Spleen (tissue), 13 donors: ENCODE measurements at places on chromosomes 7 and 10. TPM values are rescaled to one million over a fixed set of nuclear protein-coding genes. Genes with fewer than 3 reads are reported as not detected.

GRCh38 chr7:92873776-92874175 is 37.4 kb upstream of the CDK6 start:
- no peaks in the 10 kb centered on the region for H3K36me3 ChIP-seq
- no peaks in the 10 kb centered on the region for H3K4me1 ChIP-seq
- no peak overlapping the region for H3K27ac ChIP-seq
- H3K4me3 ChIP-seq = no peak overlapping the region
- DNase-seq = no peak

- H3K27me3 ChIP-seq = no peaks in the 10 kb centered on the region
- H3K4me1 ChIP-seq = no peaks in the 10 kb centered on the region
- no peaks in the 10 kb centered on the region for H3K36me3 ChIP-seq
- no peak for DNase-seq
- H3K27ac ChIP-seq = no peak overlapping the region
Measured at GRCh38 chr10:14459665-14460064, 128.9 kb upstream of the FRMD4A start.

GRCh38 chr10:132616996-132617736 is 79.6 kb downstream of the INPP5A start:
- H3K4me1 ChIP-seq = peaks cover 36% of the 10 kb centered on the region
- H3K36me3 ChIP-seq = peaks cover 62% of the 10 kb centered on the region
- DNase-seq = peak; percentile 71
- no peak overlapping the region for H3K27ac ChIP-seq

- no peak overlapping the region for H3K4me3 ChIP-seq
- H3K27me3 ChIP-seq = no peaks in the 10 kb centered on the region
- no peak overlapping the region for H3K27ac ChIP-seq
- no peak for DNase-seq
Measured at GRCh38 chr10:51203359-51203758, 129.1 kb downstream of the PRKG1 start.

DNA sequence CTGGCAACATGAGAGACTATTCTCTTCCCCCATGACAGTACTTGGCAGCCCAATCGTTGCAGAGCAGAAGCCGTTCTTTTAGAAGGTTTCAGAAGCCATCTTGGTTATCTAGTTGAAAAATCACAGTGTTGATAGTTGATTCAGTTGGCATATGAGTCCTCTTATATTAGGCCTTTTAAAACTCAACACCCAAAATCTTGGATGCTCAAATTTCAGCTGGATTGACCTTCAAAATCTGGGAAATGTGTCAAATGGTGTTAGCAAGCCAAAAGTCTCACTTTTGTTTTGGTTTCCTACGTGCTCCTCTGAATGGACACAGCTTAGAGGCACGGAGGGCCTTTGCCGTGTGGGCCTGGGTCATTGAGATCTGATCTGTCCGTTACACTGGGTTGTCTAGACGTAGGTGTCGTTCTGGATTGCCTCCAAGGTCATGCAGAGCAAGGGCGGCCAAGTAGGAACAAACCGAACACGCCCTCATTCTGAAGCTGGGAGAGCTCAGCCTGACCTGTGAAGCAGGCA is 59.3 kb upstream of the BMPER start:
- no peak for DNase-seq
- no peak overlapping the region for H3K4me3 ChIP-seq
- H3K36me3 ChIP-seq = no peaks in the 10 kb centered on the region

DNA sequence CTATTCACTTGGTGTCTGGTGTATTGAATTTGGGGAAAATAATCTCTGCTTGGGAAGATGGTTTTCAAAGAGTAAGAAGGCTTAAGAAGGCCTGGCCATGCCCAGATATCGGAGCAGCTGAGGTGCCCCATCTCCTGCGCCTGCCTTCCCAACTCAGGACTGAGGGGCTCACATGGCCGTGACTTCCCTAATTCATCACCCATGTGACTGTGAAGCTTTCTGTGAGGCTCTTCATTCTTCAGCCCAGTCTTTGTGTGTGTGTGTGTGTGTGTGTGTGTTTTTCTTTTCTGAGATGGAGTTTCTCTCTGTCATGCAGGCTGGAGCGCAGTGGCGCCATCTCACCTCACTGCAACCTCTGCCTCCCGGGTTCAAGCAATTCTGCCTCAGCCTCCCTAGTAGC is 53.2 kb downstream of the PROSER2 start:
- no peaks in the 10 kb centered on the region for H3K36me3 ChIP-seq
- peak overlapping the region; percentile 49 for H3K27ac ChIP-seq
- H3K27me3 ChIP-seq = no peaks in the 10 kb centered on the region
- H3K4me3 ChIP-seq = no peak overlapping the region

DNA sequence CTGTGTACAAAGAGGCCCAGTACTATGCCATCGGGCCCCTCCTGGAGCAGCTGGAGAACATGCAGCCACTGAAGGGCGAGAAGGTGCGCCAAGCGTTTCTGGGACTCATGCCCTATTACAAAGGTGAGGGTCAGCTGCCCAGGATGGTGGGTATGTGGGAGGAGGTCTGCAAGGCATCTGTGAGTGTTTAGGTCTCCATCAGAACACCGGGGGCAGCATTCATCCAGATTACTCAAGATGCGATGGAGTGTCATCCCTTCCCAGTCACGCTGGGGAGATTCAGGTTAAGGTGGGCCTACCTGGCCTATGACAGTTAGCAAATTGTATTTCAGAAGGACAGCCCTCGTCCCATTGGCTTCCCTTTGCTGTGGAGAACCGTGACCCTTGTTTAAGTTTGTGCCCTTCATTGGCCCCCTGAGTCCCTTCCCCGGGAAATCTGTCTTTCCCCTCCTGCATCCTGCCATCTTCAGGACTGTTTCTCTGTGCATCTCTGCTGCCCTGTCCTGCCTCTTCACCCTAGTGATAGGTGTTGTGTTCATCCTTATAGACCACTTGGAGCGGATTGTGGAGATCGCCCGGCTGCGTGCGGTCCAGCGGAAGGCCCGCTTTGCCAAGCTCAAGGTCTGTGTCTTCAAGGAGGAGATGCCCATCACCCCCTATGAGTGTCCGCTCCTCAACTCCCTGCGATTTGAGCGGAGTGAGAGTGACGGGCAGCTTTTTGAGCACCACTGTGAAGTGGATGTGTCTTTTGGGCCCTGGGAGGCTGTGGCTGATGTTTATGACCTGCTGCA is 9.8 kb downstream of the KCTD7 start:
- H3K27ac ChIP-seq = no peak overlapping the region
- H3K36me3 ChIP-seq = peaks cover 4% of the 10 kb centered on the region
- no peaks in the 10 kb centered on the region for H3K4me1 ChIP-seq
- DNase-seq = no peak

VENTX gene
- 2.9 TPM for polyA plus RNA-seq

GIMAP4 gene
- 60.4 TPM for polyA plus RNA-seq

BAG3 gene
- 3.5 TPM for polyA plus RNA-seq

IDI2 gene
- not detected for polyA plus RNA-seq

XRCC2 gene
- 0.22 TPM for polyA plus RNA-seq

IL6 gene
- 7.8 TPM for polyA plus RNA-seq
